IPS DF 6.9 (cell line): ENCODE measurements at places on chromosomes 11 and 22.

DNA sequence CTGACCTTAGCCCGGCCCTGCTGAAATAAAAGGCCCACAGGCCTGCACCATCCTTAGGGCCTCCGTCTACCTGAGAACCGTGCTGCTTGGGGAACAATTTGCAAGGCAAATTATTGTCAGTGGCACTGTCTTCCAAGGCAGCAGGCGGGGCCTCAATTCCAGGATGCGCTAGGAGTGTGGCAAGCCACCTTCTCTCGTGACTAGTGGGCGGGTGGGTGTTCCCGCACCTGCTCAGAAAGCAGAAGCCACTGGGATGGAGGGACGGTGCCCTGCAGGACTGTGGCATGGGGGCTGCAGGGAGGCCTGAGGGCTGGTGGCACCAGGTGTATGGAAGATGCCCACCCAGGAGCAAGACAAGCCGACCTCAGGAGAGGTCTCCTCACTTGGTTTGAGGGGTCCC lies 58.8 kb upstream of the TTLL12 start:
- no peak for DNase-seq

GRCh38 chr11:102591160-102591718 lies 33.9 kb downstream of the MMP20 start:
- DNase-seq: no peak

DNA sequence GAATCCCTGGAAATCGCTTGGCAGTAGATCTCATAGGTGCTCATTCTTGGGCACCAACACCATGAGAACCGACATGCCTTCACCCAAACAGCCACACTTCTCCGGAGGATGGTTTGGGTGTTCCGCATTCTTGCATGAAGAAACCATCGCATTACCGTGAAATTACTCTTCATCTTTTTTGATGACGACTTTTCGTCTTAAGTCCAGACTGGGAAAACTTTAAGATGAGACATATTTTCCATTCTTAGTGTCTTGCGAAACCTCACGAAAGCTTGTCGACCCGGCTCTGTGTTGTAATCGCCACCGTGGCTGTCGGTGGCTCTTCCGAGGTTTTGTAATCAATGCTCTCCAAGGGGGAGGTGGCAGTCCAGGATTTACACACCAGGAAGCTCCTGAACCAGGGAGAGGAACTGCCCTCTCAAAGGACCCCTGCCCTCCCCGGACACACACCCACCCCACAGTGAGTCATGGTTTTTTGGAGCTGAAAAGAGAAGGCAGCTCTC lies 1.7 kb downstream of the TOM1 start:
- DNase-seq: no peak

DNA sequence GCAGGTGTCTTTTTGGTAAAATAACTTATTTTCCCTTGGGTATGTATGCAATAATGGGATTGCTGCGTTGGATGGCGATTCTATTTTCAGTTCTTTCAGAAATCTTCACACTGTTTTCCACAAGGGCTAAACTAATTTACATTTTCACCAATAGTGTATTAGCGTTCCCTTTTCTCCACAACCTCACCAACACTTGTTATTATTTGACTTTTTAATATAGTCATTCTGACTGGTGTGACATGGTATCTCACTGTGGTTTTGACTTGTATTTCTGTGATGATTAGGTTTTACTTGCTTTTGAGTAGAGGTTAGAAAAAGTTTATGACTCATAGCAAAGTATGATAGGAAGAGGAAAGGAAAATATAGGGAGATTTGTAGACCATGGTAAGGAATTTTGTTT lies 92.3 kb downstream of the DLG2 start:
- DNase-seq: no peak

DNA sequence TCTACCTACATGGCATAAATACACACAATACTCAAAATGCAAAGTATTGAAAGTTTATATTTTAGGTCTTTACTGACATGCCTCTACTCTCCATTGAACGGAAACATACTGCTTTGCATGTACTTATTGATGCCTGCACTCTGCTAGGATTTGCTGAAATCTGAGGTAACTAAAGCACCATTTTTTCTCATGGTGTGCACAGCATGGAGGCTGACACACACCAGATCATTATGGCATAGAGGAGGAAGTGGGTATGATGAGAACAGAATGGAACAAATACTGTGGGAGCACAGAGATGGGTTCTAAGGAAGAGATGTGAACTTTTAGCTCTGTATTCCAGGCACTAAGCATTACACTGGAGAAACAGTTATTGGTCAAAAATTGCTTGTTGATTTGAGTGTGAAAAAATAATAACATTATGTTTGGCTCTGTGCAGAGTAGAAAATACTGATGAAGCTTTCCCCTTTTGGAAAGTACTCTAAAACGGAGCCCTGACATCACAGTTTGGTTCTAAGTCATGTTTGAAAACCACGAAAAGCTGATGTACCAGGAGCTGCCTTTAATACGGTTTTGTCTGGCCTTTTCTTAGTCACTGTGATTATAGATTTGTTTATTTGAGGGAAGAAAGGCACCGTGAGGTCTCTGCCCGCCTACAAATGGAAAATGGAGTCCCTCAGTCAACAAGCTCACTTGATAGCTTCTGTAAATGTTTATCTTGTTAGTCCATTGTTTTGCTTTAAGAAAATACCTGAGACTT lies 5.6 kb downstream of the OR52R1 start:
- no peak for DNase-seq

- no peak for DNase-seq
Observed at GRCh38 chr11:73003088-73003487, 139.0 kb downstream of the FCHSD2 start.

DNA sequence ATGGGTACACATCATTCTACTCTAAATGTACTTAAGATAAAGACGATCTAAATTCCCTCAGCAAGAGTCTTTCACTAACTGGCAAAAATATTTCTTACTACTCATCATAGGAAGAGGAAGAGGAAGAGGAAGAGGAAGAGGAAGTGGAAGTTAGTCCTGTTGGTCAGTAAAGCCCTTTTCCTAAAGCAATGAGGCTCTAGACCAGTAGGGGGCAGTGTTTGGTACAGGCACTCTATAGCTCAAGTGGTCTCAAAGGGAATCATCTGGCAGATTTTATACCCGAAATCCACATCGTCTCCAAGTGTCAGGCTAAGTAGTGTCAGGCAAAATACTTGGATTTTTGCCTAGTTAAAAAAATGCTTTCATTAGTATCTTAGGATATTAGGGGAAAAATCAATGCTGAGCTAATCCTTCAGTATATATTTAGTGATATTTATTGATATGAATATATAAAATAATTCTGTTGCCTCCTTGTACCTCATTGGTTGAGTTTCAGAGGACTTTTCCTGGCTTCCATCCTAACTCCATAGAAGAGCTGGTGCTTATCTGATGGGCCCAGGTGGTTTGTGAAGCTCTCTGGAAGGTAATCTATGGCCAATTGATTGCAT lies 7.7 kb downstream of the BLID start:
- DNase-seq: no peak

- no peak for DNase-seq
Observed at GRCh38 chr11:112051768-112052167, 22.0 kb downstream of the PIH1D2 start.
